NCI-H146 (cell line): ENCODE measurements at places on chromosomes 1 and 21.

DNA sequence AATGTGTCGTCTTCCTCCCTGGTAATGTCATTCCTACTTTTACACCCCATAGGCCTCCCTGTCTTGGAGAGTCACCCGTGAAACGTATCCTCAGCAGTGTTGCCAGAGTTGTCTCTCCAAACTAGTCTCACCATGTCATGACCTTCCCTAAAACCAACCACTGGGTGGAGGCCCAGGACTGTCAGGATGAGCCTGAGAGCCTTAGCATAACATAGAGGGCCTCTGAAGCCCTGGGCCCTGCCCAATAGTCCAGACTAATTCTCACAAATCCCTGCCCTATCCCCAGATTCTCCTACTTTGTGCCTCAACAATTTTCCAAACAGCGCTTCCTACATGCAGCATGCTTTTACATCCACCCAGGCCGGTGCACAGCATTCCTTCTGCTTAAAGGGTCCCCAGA lies 29.3 kb upstream of the HSD3B1 start:
- no peak for DNase-seq

GRCh38 chr1:165426745-165427144 lies 18.2 kb downstream of the RXRG start:
- DNase-seq: no peak

DNA sequence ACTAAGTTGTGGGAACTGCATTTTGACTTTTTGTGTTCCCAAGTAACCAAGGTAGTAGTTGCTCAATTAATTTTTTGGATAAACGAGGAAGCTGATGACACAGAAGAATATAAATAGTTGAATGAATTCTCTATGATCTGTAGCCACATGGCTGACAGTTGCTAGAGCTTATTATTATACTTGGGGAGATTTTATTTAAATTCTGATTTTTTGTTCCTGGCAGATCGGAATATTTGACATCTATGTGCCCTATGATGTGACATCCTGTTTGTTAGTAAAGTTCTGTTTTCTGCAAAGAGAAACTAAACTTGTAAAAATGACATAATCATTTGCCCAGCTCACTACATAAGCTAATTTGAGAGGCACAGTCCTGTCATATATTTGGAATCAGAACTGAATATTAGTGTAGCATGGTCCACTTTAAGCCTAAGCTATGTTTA lies 9.7 kb upstream of the LYST start:
- DNase-seq: no peak

DNA sequence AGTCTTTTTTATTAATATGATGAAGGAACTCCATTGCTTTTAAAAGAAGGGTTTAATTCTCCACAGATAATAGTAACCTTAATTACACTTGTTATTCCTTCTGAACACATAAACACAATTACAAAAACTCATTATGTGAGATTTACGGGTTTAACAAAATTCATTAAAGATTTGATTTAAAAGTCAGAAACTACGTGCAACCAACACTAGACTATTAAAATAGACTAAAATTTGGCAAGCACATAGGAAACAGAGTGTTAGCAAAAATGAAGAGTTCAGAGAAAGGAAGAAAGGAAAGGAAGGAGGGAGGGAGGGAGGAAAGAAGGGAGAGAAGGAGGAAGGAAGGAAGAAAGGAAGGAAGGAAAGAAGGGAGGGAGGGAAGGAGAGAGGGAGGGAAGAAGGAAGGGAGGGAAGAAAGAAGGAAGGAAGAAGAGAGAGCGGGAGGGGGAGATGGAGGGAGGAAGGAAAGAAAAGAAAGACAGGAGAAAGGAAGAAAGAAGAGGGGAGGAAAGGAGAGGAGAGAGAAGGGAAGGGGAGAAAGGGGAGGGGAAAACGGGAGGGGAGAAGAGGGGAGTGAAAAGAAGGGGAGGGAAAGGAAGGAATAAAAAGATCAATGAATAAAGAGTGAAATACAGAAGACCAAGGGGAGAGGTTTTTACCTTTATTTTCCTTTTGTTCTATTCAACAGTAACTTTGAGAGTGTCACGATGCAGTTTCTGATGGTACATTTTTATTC lies 123.4 kb upstream of the LYPLAL1 start:
- no peak for DNase-seq

GRCh38 chr1:59674595-59674994 lies 140.2 kb upstream of the HOOK1 start:
- no peak for DNase-seq

- no peak for DNase-seq
Observed at GRCh38 chr1:47672622-47673021, 234.8 kb downstream of the FOXD2 start.

GRCh38 chr1:100364697-100365096 lies 12.4 kb downstream of the CDC14A start:
- DNase-seq: no peak

DNA sequence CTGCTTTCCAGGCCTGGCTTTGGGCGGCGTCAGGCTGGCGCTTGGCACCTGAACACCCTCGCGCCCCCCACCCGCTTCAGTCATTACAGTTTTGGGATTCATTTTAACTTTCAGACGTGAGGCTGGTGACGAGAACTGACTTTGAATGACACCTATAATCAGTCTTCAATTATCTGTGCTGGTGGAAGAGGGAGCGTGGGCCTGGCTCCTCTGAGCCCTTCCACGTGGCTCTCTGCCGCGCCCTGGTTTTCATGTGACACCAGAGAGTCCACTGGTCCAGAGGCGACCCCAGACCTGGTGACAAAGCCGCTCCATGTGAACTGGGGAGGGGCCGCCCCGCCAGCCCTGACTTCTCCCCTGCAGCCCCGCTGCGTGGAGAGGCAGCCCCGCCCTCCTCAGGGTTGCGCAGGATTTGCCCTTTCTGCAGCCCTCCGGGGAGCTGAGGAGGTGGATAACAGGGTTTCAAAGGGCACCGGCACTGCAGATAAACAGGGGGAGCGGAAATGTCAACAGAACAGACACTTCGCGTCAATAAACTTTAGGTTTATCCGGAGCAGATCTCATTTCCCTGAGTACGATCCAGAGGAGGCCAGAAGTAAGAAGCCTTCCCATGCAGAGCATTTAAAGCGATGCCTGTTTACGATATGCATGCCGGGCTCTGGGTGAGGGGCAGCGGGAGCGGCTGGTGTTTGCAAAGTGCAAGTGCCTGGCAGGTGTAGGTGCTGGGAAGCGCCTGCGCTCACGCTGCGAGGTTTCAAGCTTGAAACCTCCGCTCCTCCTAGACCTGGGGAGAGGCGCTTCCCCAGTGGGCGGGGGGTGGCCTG lies 56.4 kb downstream of the AJAP1 start:
- DNase-seq: no peak

- DNase-seq: no peak
Observed at GRCh38 chr1:91476533-91477217, 24.0 kb upstream of the CDC7 start.

GRCh38 chr1:227778401-227778947 lies 37.0 kb upstream of the PRSS38 start:
- no peak for DNase-seq

DNA sequence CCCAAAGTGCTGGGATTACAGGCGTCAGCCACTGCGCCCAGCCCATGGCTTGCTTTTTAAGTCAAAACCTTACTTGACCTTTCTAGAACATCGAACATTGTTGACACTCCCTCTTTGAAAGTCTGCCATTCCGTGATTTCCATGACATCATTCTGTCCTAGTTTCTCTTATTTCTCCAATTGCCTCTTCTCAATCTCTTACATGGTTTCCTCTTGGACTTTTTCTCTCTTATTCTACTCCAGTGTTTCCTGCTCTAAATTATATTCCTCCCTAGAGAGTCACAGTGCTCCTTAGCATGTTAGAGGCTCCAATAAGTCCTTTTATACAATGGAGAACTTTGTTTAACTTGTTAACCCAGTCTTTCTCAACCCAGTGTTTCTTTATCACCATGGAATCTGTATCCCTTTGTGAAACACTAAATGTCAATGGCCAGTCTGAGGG lies 25.5 kb downstream of the JAM2 start:
- no peak for DNase-seq

DNA sequence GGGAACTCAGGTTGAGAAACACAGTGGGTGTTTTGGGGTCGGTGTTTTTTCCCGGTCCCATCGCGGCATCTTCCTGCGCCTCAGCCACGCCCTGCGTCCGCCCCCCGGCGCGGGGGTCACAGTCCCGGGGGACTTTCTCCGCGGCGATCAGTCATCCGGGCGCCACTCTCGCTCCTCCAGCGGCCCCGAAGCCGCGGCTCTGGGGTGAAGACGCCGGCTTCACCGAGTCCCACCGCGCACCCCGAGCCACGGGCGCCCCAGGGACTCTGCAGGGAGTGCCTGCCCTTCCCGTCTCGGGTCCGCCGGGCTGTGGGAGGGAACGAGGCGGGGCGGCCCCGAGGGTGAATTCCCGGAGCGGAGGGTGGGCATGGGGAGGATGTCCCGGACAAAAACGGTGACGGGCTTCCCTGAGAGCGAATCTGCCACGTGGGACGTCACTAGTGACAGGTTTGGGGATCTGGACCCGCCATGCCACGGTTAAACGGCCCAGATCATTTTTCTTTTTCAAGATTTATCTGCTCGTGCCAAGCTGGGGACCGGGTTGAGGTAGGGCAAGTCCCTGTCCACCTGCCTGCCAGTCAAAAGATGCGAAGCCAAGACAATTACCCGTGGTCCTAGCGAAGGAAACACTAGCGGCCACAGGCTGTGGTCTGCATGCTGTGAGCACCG lies 717 bp upstream of the BATF3 start:
- DNase-seq: peak; percentile 15

- no peak for DNase-seq
Observed at GRCh38 chr21:33560965-33561364, 18.1 kb downstream of the SON start.

- peak; percentile 10 for DNase-seq
Observed at GRCh38 chr21:39908265-39908923, 41.2 kb downstream of the PCP4 start.

- DNase-seq: no peak
Observed at GRCh38 chr1:155008015-155008941, 5.7 kb downstream of the ZBTB7B start.

GRCh38 chr1:33443705-33444180 lies 12.8 kb upstream of the PHC2 start:
- DNase-seq: no peak
